Upper lobe of right lung (tissue), 1 donor: ENCODE measurements at places on chromosomes 11 and 22. TPM values are rescaled to one million over a fixed set of nuclear protein-coding genes. Genes with fewer than 3 reads are reported as not detected.

Gene NXPE2
- not detected for total RNA-seq

GRCh38 chr11:8760896-8761295 is 78.3 kb downstream of the RPL27A start:
- no peak for DNase-seq
- no peak overlapping the region for H3K4me3 ChIP-seq
- peak overlapping the region; percentile 49 for H3K27ac ChIP-seq

GRCh38 chr11:19907008-19907579 is 194.5 kb downstream of the NAV2 start:
- H3K4me1 ChIP-seq = peaks cover 4% of the 10 kb centered on the region
- no peak overlapping the region for H3K27ac ChIP-seq
- H3K27me3 ChIP-seq = no peaks in the 10 kb centered on the region
- H3K36me3 ChIP-seq = no peaks in the 10 kb centered on the region

DNA sequence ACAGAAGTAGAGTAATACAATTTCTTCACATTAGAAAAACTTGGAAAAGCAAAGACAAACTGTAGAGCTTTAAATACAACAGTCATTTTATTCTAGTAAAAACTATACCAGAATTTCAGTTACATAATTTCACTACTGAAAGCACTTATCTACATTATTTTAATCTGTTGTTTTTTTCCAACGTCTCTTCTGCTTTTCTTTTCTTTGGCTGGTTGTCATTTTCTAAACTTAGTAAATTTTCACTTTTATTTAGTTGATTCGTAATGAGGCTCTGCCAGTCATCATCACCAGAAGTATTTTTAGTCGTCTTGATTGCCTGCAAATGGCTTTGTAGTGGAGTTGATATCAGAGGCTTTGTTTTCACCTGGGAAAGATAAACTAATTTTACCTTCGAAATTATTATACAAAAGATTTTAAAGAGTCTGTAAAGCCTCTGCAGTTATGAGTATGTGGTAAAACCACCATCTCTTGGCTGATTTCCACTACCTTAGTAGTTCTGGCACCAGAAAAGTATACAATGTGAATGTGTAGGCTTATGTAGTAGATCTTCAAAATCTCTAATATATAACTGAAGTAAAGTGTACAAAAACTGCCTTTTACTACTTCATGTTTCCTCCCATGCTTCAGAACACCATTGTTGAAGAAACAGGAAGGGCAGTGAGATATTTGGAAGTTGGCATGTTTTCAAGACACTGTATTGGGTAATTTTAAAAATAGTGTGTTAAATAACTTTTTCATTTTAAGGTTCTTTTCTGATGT is 19.2 kb downstream of the EIF3M start:
- no peaks in the 10 kb centered on the region for H3K4me1 ChIP-seq
- no peaks in the 10 kb centered on the region for H3K27me3 ChIP-seq
- H3K27ac ChIP-seq = no peak overlapping the region
- peaks cover 70% of the 10 kb centered on the region for H3K36me3 ChIP-seq
- no peak for DNase-seq

- no peak overlapping the region for H3K27ac ChIP-seq
- H3K4me3 ChIP-seq = no peak overlapping the region
- H3K27me3 ChIP-seq = no peaks in the 10 kb centered on the region
- H3K4me1 ChIP-seq = peaks cover 5% of the 10 kb centered on the region
- DNase-seq = no peak
These were observed 472.2 kb downstream of the SOX6 start for GRCh38 chr11:15884141-15884540.

Gene MMP27
- total RNA-seq = not detected

Gene TECTA
- total RNA-seq = 0.87 TPM
